Mesenteric fat pad (tissue), 1 donor: ENCODE measurements at places on chromosomes 6 and 20. TPM values are rescaled to one million over a fixed set of nuclear protein-coding genes. Genes with fewer than 3 reads are reported as not detected.

Gene SH3BGRL2
- total RNA-seq: 24.1 TPM

Gene SRSF12
- total RNA-seq: 1.5 TPM

Gene CPXM1
- 57.7 TPM for total RNA-seq

Gene RAE1
- 18.0 TPM for total RNA-seq

Gene SERINC1
- total RNA-seq: 254 TPM

Gene CCDC170
- 2.4 TPM for total RNA-seq

Gene RMND1
- 22.0 TPM for total RNA-seq

Gene KIAA1755
- 5.6 TPM for total RNA-seq

Gene APOM
- total RNA-seq: 3.3 TPM

Gene GATA5
- total RNA-seq: 0.19 TPM

Gene LY6G5B
- 15.5 TPM for total RNA-seq

Gene PLAGL2
- total RNA-seq: 8.3 TPM

Gene ABHD16B
- total RNA-seq: not detected

Gene GFRAL
- total RNA-seq: not detected

Gene FABP7
- not detected for total RNA-seq

DNA sequence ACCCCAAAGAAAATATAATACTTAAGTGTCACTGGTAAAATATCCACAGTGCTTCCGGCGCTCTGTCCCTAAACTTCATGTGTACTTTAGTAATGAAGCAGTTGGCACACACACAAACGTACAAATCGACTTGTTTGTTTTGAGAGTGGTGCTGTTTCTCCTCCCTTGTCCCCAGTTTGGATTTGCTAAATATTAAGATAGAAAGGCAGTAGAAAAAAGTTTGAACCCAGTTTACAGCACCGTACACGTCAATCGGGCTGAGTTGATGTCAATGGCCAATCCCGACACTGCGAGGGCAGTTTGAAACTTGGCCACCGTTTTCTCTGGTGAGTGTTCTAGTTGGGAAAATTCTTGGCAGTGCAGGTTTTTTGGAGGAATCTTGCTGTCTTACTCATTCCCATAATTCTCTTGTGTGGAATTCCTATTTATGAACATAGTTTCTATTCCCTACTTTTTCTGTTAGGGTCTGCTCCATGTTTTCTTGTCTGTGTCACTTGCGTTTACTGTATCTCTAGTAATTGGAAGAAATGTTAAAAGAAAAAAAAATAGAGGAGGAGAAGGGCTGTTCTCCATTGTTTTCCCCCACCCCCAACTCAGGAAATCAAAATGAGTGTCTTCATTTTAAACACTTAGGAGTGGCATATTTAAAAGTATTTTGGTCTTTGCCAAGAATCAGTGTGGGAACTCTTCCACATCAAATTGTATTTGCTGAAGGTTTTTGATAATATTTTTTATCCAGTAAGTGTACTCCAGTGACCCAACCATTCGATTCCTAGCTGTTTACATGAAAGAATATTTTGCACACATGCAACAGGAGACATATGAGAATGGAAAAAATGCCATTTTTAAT lies 72.3 kb downstream of the OR2B2 start:
- no peak for DNase-seq

GRCh38 chr6:98877250-98877649 lies 42.9 kb downstream of the POU3F2 start:
- no peak for DNase-seq

DNA sequence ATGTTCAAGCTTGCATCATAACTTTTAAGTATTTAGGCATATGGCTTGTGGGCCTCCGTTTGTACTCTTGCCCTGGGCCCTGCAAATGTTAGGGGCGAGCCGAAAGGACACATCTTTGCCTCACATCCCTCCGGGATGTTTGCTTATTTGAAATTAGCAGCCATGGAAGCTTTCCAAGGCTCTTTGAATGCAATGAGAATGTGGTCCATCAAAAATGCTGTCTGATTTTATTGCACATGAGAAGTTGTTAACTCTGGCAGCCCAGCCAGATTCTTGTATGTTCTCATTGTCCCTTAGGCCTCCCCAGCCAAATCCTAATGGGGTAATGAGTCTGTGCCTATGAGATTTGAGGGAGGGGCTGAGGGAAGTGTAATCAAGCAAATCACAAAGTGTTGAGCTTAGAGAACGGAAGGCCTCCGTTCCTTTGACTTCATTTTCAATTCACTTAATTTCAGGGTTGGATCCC lies 261.2 kb upstream of the MARCKS start:
- DNase-seq: no peak

GRCh38 chr6:158769234-158769770 lies 49.9 kb downstream of the EZR start:
- no peak for DNase-seq

DNA sequence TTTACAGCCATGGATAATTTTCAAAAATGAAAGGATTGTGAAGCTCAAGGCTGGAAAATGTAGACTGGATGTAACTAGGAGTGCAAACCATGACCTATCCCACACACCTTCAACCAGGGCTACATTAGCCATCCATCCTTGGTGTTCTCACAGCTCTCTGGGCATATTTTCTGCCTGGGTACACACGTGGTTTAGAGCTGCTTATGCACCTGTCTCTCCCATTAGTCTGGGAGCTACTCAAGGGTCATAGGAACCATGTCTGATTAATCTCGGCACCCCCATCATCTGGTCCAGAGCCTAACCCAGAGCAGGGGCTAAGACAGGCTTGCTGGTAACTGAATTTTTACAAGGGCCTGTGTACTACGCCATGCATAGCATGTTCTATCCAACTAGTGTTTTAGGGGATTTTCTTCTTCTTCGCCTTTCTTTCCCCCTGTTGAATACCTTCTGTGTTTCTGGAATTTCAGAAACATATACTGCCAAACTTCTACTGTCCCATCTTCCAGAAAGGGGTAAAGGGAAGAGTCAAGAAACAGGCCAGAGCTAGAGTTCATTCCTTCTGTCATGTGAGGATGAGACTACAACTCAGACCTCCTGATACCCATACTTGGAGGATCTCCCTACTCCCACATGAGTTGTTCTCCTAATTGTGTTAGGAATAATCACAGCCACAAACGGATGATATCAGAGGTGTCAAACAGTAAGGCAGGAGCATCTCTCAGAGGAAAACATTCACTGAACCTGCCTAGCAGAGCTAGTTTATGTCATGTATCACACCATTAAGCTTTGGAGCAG lies 25.4 kb upstream of the FAM83C start:
- no peak for DNase-seq

- no peak for DNase-seq
Observed at GRCh38 chr6:157045831-157046454, 268.8 kb downstream of the ARID1B start.

GRCh38 chr6:108165714-108166663 lies at the start of gene NR2E1:
NR2E1 (plus strand) TSS chr6:108166022; CDS start chr6:108166766, 744 bp downstream.
- no peak for DNase-seq

GRCh38 chr6:166417285-166417691 lies 34.5 kb upstream of the MPC1 start:
- DNase-seq: no peak

DNA sequence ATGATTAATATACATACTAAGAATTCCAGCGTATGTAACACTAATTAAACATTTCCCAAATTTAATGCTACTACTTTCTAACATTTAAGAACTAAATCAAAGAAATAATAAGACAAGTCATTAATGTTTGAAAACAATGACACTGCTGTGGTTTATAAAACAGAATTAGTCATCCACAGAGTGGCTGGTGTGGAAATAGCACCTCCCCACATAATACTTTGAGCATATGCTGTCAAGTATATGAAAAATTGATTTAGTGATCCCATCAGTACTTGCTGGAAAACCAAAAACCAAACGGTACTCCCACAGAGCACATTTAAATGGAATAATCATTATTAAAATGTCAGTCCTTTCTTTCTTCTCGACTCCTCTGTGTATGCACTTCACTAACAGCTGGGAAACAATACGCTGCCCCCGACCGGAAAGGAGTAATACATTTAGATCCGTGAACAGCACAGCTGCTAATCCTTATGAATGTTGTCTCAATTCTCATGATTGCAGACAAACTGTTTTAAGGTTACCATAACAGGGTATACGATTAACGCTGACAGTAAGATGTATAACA lies 78.4 kb downstream of the PREP start:
- no peak for DNase-seq

- no peak for DNase-seq
Observed at GRCh38 chr6:31631681-31632278, 11.3 kb downstream of the PRRC2A start.

GRCh38 chr6:135228486-135228885 lies 47.4 kb downstream of the MYB start:
- DNase-seq: no peak

- DNase-seq: no peak
Observed at GRCh38 chr6:12069891-12070529, 57.9 kb downstream of the HIVEP1 start.

GRCh38 chr6:167141667-167142432 lies 15.9 kb downstream of the GPR31 start:
- no peak for DNase-seq

DNA sequence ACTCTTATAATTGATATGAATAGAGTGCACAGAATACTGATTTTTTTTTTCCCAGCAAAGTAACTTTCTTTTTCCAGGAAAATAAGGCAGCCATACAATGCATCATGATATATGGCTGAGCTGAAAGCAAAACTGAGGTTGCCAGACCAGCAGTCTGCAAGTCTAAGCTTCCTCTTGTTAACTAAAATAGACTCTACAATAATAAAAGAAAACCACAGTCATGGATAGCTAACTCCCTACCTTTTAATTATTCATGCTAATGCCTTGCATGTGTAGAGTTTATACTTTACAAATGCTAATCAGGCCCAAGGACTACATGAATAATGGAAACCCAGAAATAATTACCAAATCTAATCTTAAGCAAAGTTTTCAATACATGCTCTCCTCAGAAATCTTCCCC lies 47.4 kb downstream of the MAP7 start:
- no peak for DNase-seq

- DNase-seq: no peak
Observed at GRCh38 chr20:22815603-22816315, 219.4 kb upstream of the SSTR4 start.

- DNase-seq: no peak
Observed at GRCh38 chr20:4978050-4978918, 23.0 kb downstream of the SLC23A2 start.

- no peak for DNase-seq
Observed at GRCh38 chr6:5279891-5280338, 18.6 kb downstream of the FARS2 start.

GRCh38 chr20:44035924-44036323 lies 121.3 kb downstream of the TOX2 start:
- peak; percentile 79 for DNase-seq

DNA sequence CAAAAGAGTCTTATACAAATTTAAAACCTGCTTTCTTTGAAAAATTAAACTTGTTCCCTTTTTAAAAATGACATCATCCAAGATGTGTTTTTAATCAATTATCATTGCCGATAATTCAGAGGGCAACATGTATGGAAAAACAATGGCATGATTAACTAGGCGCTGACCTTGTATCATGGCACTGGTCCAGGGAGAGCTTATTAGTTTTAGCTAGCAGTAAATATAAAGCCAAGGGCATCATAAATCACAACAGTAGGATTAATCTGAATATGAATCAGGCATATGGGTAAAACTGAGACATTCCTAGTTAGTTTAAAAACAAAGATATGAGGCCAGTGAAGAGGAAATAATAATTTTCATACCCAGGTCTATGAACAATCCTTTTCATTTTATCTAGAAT lies 374.0 kb downstream of the HDGFL1 start:
- DNase-seq: no peak

DNA sequence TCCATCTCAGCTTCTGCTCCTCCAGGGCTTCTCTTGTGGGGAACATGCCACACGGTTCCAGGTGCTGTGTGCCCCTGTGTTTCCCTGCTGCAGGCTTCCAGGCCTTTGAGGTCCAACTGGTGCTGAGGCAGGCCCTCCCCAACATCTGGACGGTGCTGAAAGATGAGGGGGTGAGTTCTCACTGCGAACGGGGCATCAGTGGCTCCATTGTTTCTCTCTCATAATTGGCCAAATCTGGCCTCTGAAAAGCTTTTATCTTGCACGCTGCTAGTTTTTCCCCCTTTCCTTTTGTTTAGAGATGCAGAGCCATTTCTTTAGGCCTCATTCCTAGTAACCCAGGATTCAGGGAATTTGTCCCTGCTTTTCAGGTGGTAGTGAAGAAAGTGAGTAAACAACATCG lies 8.6 kb downstream of the PNLDC1 start:
- DNase-seq: no peak

GRCh38 chr20:38217791-38218565 lies 42.6 kb downstream of the KIAA1755 start:
- no peak for DNase-seq

DNA sequence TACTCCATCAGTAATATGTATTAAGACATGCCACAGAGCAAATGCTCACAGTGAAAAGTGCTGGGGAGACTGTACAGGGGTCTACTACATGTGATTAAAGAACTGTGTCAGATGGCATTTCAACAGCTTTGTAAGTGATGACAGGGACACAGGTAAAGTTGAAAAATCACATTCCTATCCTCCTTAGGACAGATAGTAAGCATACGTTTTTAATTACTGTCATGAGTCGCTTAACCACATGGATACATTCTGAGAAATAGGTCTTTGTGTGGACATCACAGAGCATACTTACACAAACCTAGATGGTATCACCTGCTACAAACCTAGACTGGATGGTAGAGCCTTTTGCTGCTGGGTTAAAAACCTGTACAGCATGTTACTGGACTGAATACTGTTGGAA lies 645.8 kb upstream of the AGPAT4 start:
- no peak for DNase-seq

DNA sequence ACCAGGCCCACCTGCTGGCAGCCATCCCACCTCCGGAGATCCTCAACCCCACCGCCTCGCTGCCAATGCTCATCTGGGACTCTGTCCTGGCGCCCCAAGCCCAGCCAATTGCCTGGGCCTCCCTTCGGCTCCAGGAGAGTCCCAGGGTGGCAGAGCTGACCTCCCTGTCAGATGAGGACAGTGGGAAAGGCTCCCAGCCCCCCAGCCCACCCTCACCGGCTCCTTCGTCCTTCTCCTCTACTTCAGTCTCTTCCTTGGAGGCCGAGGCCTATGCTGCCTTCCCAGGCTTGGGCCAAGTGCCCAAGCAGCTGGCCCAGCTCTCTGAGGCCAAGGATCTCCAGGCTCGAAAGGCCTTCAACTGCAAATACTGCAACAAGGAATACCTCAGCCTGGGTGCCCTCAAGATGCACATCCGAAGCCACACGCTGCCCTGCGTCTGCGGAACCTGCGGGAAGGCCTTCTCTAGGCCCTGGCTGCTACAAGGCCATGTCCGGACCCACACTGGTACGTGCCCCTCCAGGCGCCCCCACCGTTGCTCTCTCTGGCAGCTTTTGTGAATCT lies 1.1 kb downstream of the SNAI1 start:
- DNase-seq: no peak
